ENCODE measurements at places on chromosomes 3 and 15. TPM values are rescaled to one million over a fixed set of nuclear protein-coding genes. Genes with fewer than 3 reads are reported as not detected.

GRCh38 chr3:175082631-175083030 lies 223.5 kb downstream of the NAALADL2 start:
- DNase-seq: no peak

Gene VEPH1
- polyA plus RNA-seq: 30.5 TPM

GRCh38 chr3:158958873-158959272 lies 157.0 kb downstream of the MFSD1 start:
- no peak for DNase-seq

DNA sequence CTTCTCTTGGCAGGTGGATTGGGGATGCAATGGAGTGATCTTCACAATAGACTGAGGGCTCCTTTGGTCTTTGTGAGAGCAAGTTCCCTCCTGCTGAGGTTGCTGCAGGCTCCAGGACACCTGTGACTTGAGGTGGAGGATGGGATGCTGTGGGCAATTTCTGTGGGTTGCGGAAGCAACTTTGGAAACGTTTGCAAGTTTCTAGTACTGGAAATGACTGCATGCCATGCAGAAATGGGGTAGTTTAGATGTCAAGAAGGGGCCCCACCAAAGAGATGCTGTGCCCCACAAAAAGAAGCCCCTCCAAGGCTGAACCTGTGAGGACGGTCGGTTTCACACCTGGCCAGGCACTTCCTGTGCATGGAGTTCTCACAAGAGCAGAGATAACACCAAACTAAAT lies 80.4 kb upstream of the XCR1 start:
- no peak for DNase-seq

DNA sequence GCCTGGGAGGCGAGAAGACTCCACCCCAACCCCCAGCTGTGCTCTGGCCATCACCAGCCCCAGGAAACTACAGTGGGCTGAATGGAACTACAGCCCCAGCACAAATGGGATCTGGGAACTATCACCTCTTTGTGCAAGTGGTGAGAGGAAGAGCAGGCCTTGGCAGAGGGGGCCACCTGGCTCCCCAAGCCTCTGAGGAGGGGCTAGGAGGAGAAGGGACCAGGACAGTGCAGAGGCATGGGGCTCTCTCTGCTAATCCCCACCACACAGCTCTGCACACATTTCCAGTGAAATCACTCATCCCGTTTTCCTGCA lies 31.6 kb downstream of the KY start:
- no peak for DNase-seq

DNA sequence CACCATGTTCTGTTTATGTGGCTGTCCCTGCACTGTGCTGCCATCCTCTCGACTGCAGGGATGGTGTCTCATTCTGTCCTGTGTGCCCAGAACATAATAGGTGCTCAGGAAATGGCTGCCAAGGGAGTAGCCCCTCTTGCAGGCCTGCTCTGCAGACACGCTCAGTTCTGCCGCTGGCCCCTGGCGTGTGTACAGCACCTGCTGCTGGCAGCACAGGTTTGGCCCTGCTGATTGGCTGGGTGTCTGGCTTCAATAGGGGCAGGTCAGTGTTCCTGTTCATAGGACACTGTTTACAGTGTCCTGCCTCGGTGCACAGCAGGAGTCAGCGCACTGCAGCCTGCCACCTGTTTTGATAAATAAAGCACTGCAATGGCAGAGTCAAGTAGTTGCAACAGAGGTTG lies 146.9 kb downstream of the DNAJB8 start:
- DNase-seq: no peak

Gene SAXO2
- polyA plus RNA-seq: 0.14 TPM

GRCh38 chr15:82936966-82937711 lies 15.4 kb downstream of the HOMER2 start:
- peak; percentile 6 for DNase-seq

Gene ADAMTSL3
- not detected for polyA plus RNA-seq

DNA sequence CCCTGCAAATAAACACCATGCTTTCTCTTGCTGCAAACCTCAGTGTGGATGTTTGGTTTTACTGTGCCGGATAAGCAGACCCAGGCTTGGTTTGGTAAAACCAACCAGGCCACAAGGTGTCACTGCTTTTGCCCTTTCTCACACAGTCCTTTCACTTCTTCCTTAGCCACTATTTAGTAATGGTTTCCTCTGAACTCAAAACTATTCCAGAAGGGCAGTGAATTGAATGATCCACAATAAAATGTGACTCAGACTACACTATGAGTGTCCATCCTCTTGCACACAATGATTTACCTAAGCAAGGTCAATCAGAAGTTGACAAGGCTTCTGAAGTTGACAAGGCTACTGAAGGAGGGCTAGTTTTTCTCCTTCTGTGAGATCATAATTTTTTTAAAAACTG lies 552.4 kb upstream of the CCDC54 start:
- peak; percentile 65 for DNase-seq

Gene FGD5
- polyA plus RNA-seq: not detected

DNA sequence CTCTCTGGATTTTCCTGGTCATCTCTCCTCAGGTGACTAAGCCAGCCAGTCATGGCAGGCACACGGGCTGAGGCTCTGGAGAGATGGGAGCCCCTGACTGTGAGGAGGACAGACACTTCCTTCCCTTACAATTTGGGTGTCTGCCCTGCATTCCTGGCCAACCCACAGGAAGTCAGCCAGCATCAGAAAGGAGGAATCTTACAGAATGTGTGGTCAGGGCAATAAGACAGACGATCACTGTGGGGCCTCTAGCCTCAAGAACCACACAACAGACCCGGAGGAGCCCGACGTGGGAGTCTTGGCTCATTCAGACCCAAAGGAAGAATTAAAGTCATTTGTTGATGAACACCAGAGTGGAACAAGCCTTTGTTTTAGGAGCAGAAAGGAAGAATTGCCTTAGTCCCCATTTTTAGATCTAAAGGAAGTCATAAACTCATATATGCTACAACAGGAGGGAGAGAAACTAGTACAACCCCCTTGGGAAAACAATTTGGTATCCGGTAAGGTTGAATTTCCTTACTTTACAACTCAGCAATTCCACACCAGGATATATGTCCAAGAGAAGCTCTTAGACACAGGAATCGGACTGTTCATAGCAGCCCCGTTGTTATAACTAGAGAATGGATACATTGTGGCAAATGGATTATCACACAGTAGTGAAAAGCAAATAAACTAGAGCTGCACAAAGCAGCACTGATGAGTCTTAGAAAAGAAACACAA lies 62.2 kb downstream of the ABTB1 start:
- peak; percentile 98 for DNase-seq

GRCh38 chr3:29440413-29441305 lies 159.8 kb downstream of the RBMS3 start:
- DNase-seq: no peak

DNA sequence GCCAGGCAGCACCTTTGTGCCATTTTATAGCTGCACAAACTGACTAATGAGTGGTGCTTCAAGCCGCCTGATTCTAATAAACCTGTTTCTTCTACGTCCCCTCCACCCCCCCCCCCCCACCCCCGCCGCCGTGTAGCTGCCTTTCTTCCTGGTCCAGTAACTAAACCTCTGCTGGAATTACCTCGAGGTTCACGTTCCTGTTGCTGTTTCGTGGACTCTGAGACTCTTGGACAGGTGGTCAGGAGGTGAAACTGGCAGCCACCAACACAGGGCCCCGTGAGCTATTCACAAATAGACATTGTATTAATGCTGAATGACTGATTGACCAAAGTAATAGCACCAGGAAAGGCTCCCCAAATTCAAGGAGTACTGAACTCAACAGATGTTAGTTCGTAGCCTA lies 73.9 kb downstream of the TRIM69 start:
- no peak for DNase-seq

GRCh38 chr3:71859123-71859519 lies 74.2 kb upstream of the PROK2 start:
- no peak for DNase-seq

Gene GOLGA8K
- polyA plus RNA-seq: not detected

DNA sequence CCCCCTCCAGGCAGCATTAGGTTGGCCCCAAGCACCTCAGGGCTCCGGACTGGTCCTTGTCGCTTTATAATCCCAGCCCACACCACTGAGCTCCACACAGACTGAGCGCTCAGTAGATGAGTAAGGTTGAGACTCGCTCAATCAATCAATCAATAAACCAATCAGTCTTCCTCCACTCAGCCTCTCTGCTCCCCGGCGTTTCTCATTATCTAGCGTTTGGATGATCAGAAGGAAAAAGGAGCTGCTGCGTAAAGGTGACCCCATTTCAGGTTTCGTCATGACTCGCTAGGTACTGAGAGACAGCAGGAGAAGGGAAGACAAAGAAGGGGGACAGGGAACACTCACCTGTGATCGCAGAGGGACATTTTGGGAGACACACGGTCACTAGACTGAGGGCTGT lies 41.2 kb downstream of the ZNF710 start:
- no peak for DNase-seq

DNA sequence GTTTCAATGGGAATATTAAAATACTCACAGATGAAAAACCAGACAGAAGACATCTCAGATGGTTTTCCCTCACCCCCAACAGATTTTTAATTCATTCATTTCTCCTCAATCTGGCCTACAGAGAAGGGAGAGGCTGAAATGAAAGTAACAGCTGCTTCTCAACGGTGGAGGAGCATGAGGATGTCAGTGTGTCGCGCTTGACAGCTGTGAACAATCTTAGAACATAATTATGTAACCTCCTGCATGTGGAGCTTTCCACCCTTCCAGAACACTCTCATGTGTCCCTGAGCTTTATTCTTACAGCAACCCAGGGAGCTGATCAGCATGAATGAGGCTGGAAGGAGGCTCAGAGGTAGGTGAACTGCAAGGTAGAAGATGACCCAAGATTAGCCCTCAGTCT lies 52.7 kb downstream of the MB21D2 start:
- DNase-seq: peak; percentile 43

DNA sequence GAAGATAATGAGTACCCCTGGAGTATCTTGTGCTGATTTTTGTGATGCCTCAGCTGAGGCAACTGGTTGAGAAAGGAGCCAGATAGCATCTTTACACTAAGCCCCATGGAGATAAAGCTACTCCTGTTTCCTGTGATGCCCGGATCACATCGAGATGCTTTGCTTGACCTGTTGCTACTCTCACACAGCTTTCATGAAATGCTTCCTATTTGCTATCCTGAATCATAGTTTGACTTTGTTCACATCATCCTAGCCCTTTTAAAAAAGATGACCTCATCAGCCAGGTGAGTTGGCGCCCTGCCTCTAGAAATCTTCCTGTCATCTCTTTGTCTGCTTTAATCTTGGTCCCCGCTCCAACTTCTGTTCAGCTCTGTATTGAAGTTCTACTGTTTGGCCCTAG lies 409.6 kb upstream of the TBL1XR1 start:
- DNase-seq: no peak

DNA sequence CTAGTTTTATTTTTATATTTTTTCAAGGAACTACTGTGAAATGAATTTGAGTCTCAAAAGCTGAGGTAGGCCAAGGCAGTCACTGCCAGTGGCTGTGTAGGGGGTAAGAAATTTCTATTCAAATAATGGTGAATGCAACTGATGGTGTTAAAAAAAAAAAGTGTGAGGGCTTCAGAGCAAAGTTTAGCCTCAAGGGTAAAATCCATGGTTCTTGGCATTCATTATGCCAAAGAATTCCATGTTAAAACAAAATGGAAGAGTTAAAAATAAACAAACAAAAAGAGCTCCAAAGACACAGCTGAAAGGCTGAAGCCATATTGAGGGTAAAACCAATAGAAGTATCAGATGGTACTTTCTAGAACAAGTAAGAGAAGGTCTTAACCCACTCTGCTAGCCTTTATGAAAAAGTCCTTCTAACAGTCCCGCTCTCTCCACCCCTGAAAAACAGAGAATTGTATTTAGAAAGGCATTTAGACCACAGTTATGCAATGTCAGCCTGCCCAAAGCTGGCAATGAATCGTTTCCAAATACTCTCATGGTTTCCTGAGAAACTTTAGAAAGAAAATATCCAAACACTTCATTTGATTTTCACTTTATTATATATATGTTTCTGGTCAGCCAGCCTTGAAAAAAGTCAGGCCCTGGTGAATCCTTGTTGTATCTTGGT lies 158.4 kb upstream of the GMNC start:
- DNase-seq: peak; percentile 2

DNA sequence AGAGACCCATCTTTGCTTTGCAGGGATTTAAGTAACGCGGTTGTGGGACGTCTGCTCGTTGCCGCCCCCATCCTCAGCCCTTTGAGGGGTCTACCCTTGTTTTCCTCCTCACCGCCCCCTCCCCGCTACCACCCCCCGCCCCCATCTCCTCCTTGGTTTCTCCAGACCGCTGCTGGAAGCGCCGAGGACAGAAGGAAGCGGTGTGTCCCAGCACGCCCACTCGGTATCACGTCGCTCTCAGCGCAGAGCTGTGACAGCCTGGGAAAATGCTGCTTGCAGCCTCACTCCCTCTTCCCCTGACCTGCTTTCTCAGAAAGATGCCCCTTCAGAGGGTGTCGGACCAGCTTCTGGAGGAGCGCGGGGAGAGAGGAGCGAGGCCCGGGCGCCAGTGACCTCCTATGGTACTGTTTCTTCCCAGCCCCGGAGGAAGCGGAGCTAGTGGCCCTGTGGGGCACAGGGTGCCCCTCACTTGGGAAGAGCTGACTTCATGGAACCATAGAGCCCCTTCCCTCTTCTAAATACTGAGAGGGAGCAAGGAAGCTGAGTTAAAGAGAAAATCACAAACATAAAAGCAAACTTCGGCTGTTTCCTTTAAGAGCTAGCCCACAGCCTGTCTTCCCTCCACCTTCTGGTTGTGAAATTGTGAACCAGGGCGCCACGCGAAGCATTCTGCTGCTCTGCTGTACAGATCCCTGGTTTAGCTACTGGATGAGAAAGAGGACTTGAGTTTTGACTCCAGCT lies 698 bp downstream of the IL1RAP start:
- peak; percentile 60 for DNase-seq

GRCh38 chr3:195836476-195837135 lies 24.9 kb upstream of the MUC4 start:
- no peak for DNase-seq

DNA sequence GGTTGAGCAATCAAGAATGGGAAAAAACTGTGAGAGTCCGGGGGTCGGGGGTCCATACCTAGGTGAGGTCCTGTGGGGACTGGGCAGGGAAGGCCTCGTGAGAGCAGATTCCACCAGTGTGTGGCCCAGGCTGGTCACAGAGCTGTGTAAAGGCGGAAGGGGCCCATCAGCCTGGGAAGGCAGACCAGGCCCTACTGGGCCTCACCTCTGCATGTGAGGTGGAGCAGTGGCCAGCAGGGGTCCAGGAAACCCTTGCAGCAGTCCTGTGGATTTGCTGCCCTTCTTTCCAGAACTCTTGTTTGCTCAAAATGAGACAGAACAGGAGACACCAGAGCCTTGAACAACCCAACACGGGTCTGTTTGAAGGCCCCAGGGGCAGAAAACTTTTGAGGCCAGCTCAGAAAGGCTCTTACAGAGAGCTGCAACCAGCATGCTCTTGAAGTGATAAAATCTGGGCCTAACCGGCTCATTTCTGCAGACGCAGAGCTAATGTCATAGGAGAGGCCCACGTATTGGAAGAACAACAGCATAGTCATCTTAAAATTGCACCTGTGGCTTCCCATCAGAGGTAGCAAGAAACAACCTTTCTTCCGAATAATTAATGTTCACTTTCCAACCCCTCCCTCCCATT lies 30.3 kb upstream of the HHATL start:
- no peak for DNase-seq

Gene MAP1A
- polyA plus RNA-seq: 28.7 TPM

- no peak for DNase-seq
Measured at GRCh38 chr3:128903501-128903900, 24.1 kb downstream of the ACAD9 start.

GRCh38 chr3:183896610-183897009 lies 11.9 kb upstream of the PARL start:
- no peak for DNase-seq

GRCh38 chr15:38539008-38539343 lies 25.6 kb downstream of the RASGRP1 start:
- DNase-seq: no peak
